ENCODE measurements at places on chromosomes 16 and 17. TPM values are rescaled to one million over a fixed set of nuclear protein-coding genes. Genes with fewer than 3 reads are reported as not detected.

The TUBB3 gene
- 253 TPM for total RNA-seq

- no peak for DNase-seq
- H3K27ac ChIP-seq: no peak overlapping the region
- no peaks in the 10 kb centered on the region for H3K27me3 ChIP-seq
- no peak overlapping the region for H3K4me3 ChIP-seq
- no peaks in the 10 kb centered on the region for H3K36me3 ChIP-seq
- H3K4me1 ChIP-seq: peaks cover 10% of the 10 kb centered on the region
These were observed 16.5 kb downstream of the TMEM98 start for GRCh38 chr17:32944248-32945020.

DNA sequence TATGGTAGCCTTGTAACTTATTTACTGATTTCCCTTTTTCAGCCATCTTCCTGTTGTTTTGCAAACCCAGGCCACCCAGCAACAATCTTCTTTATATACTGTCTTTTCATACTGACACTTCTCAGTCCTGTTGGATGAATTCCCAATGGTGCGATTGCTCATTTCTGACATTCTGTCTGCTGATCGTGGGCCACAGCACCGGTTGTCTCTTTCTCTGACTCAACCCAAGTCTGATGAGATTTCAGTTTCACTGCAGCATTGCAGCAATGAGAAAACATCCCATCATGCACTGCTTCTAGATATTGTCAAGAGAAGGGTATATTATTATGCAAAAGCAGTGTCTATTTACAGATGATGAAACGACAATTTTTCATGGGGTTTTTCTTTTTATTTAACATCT is 349.2 kb upstream of the HSBP1 start:
- H3K4me3 ChIP-seq: no peak overlapping the region
- peak; percentile 70 for DNase-seq
- H3K27ac ChIP-seq: no peak overlapping the region
- no peaks in the 10 kb centered on the region for H3K4me1 ChIP-seq

- no peaks in the 10 kb centered on the region for H3K27me3 ChIP-seq
- H3K36me3 ChIP-seq: peaks cover 56% of the 10 kb centered on the region
- no peak for DNase-seq
- peaks cover 9% of the 10 kb centered on the region for H3K4me1 ChIP-seq
These were observed 9.9 kb downstream of the MTSS2 start for GRCh38 chr16:70675851-70676513.

Data from fibroblast of lung (primary cell).